ENCODE measurements at places on chromosomes 6 and 20. TPM values are rescaled to one million over a fixed set of nuclear protein-coding genes. Genes with fewer than 3 reads are reported as not detected.

The RFX6 gene
- not detected for total RNA-seq

DNA sequence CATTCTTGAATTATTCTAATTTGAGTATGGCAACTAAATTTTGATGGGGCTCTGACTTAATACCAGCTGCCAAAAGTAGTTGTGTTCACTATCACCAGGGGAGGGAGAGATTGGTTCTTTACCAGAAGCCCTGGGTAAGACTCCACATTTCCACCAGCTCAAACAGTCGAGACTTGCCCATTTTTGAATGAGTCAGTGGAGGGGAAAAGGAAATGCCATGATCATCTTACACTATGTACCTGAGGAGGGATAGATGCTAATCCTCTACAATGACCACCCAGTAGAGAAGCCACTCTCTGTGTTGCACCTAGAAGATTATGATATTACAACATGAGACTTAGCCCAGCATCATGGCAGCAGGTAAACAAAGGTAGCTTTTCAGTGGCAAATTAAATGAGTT, 77.0 kb upstream of the SGK1 start:
- no peak for DNase-seq

DNA sequence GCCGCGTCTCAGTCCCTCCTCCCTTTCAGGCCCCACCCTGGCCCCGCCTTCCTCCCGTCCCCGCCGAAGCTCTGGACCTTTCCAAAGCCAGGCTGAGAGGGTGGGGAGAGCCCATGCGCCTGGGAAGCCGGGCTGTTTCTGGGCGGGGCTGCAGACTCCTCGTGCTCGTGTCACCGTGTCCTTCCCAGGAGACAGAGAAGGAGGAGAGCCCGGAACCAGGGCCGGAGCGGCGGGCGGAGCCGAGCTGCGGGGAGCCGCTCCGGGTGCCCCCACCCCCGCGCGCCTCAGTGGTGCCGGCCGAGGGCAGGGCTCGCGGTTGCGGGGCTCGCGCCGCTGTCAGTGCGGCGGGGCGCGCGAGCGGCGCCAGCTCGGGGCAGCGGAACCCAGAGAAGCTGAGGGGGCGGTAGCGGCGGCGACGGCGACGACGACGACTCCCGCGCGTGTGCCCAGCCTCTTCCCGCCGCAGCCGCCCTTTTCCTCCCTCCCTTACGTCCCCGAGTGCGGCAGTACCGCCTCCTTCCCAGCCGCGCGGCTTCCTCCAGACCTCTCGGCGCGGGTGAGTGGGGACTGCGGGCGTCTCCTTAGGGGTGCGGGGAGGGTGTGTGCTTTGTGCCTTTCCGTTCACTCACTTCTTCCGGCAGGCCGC, at the start of gene RALY:
Gene RALY (plus strand): TSS at position 336 of the 646 bp plus-strand sequence. CDS start 78,164 bp downstream, outside the sequence.
- DNase-seq = peak; percentile 64

GRCh38 chr20:45959126-45959525, 12.9 kb downstream of the ZNF335 start:
- DNase-seq = no peak

GRCh38 chr6:131765081-131765803, 42.6 kb upstream of the ENPP1 start:
- no peak for DNase-seq

Measured in lung microvascular endothelial cell (primary cell).